Substantia nigra (tissue), 51 donors: ENCODE measurements at places on chromosomes 13 and 19.

- DNase-seq: no peak
Measured at GRCh38 chr13:70856711-70857110, 748.5 kb upstream of the KLHL1 start.

GRCh38 chr13:73171926-73172325, 113.1 kb downstream of the KLF5 start:
- DNase-seq: no peak

GRCh38 chr19:10968527-10969135, 7.8 kb downstream of the SMARCA4 start:
- no peak for DNase-seq

GRCh38 chr13:46267166-46267565, 55.4 kb downstream of the LRRC63 start:
- DNase-seq: no peak

DNA sequence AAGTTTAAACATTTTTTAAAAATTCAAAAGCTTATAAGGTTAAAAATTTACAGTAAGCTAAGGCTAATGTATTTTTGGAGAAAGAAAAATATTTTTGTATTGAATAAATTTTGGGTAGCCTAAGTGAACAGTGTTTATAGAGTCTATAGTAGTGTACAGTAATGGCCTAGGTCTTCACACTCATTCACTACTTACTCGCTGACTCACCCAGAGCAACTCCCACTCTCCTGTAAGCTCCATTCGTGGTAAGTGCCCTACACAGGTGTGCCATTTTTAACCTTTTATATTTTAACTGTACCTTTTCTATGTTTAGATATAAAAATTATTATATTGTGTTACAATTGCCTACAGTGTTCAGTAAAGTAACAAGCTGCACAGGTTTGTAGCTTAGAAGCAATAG, 96.6 kb upstream of the FREM2 start:
- DNase-seq: no peak

- DNase-seq: no peak
Measured at GRCh38 chr13:50513300-50513877, 330.1 kb downstream of the DLEU7 start.

DNA sequence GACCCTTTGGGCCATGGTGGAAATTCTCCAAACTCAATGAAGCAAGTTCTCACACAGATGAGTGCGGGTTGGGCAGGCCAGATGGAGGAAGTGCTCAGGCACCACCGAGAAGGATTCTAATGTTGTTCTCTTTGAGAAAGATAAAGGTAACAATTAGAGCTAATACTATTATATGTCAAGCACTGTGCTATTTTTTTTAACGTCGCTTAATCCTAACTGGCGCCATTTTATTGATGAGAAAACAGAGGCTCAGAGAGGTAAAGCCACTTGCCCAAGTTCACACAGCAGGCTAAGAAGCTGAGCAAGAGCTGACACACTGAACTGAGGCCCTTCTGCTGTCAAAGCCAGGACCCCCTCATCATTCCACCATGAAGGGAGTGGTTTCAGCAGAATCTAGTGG, 1.0 kb downstream of the FBL start:
- no peak for DNase-seq

DNA sequence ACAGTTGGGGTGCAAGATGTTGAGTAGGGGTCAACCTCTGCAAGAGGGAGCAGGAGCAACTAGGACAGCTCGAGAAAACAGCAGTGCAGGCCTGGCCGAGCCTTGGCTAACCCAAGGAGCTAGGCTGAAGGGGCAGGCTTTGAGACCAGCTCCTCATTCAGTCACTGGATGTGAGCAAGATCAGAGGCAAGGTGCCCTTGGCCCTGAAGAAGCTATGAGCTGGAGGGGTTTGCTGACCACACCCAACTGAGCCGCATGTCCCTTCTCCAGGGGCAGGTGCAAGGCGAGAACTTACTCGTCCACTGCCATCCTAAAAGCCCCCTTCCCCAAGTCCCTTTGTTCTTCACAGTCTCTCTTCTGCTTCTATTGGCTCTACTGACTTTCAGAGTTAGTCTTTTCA, 126.1 kb upstream of the UBL3 start:
- no peak for DNase-seq

- no peak for DNase-seq
Measured at GRCh38 chr13:113851826-113852535, 11.9 kb downstream of the GAS6 start.

DNA sequence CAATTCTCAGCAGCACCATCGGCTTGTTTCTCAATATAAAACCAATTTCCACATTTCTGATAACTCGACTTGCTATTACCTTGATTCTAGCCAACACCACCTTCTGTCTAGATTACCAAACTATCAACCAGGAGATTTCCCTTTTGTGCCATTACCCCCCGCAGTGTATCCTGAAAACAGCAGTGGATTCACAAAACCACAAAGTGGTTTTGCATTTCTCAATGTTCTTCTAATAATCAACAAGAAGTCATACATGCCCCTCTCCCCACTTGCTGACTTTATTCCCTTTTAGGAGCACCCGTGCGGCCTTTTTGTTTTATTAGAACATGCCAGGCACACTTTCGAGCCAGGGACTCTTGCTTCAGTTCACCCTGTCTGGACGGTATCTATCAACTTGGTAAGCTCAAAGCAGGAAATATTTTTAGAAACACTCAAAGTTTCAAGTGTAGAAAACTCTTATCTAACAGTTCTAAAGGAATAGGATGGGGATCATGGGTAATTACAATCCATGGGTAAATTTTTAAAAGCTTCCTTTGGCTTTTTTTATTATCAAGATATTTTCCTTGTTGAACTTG, 967.4 kb downstream of the EFNB2 start:
- DNase-seq: no peak

DNA sequence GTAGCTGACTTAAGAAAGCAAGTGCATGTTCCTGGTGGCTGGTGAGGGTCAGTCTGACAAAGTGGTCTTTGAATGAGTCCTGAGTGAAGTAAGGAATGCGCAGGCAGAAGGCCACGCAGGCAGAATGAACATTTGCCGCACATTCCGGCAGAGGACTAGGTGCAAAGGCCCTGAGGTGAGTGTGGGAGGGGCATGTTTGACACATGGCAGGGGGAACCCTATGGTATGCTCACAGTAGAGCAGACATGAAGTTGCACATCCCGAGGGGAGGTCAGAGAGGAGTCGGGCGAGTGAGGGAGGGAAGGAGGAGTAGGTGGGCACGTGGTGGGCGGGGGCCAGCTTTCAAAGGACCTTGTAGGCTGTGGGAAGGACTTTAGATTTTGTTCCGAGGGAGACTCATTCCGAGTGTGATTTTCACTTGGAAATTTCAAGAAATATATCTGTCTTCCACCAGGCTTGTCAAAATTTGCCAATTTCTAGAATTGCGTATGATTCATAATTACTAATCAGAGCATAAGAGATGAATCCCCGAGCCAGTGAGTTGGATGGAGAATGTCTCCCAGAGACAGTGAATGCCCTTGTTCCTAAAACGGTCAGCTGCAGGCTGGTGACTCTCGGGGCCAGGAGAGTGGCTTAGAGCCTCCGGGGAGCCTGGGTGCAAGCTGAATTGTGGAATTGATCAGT, 40.3 kb downstream of the ERICH6B start:
- DNase-seq: no peak

DNA sequence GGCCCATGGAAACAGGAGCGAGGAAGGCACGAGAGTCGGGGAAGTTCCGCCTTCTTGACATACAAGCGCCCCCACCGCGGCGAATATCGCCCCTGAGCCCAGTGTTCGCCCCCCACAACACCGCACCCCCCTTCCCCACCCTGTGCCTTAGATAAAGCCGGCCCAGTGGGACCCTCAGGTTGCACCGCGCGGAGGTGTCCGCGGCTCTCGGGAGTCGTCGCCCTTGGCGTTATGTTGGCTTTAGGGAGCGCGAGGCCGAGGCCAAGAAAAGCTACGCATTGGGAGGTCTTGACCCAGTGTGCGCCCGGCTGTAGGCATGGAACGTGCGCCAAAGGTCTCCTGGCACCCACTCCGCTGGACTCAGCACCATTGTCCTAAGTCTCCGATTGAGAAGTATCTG, 603 bp upstream of the ZNF132 start:
- no peak for DNase-seq

DNA sequence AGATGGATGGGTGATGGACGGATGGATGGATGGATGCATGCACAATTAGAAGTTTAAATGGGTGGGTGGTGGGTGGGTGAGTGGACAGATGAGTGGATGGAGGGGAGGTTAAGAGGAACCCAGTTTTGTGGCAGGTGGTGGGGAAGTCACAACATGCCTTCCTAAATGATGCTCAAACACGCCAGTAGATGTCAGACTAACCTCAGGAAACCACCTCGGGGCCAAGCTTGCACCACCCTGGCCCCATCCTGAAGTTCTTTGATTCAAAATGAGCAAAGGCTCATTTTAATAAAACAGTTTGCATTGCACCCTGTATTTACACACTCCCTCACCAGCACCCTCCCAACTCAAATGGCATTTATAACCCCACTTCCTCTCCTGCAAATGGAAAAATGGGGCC, 91.4 kb upstream of the CACNA1A start:
- DNase-seq: peak; percentile 22

DNA sequence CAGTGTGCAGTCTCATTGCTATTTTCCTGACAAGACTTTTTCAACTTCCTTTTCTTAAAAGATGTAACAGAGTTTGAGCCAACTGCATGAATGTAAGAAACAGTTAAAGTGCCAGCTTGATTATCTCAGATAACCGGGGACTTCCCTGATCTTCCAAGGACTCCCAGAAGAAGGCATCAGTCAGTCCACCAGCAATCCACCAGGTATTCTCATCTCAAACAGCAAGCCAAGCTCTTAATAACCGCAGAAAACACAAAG, 350.1 kb downstream of the LIG4 start:
- no peak for DNase-seq
